ENCODE measurements at places on chromosomes 2 and 18.

DNA sequence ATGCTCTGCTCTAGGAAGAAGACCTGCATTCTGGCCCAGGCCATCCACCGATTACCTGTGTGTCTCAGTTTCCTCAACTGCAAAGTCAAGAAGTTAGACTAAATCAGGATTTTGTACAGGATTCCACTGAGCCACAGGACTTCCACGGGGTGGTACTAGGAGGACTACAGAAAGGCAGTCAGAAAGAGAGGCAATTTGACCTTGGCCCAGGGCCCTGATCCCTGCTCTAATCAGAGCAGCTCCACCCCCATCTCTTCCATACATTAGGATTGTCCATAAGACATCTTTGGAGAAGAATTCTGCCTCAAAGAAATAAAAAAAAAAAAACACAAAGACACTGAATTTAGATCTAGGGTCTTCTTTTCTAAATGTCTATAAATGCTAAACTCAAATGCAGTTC lies 52.8 kb upstream of the TSPYL6 start:
- H3K4me1 ChIP-seq, result no peaks in the 10 kb centered on the region
- H3K36me3 ChIP-seq, result no peaks in the 10 kb centered on the region
- H3K27me3 ChIP-seq, result no peaks in the 10 kb centered on the region
- no peak overlapping the region for H3K4me3 ChIP-seq
- DNase-seq, result no peak

GRCh38 chr2:223971-224760 lies 39.7 kb downstream of the SH3YL1 start:
- no peaks in the 10 kb centered on the region for H3K4me1 ChIP-seq
- no peak overlapping the region for H3K4me3 ChIP-seq
- H3K27ac ChIP-seq, result no peak overlapping the region
- peaks cover 16% of the 10 kb centered on the region for H3K36me3 ChIP-seq
- no peaks in the 10 kb centered on the region for H3K27me3 ChIP-seq
- DNase-seq, result no peak

DNA sequence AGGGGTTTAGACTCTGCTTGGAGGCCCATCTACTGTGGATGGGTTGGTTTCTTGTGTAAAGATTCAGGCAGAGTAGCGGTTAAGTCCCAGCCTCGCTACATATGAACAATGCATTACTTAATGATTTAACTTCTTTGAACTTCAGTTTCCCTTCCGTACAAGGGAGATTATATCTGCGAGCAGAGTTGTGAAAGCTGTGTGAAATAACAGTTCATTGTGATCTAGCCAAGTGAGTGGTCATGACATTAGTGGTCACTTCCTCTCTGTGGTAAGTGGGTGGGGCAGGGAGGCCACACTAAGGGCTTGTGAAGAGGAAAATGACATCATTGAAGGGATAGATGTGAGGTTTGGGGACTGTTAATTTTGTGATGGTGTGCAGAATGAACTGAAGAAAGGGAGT lies 14.1 kb upstream of the MEX3C start:
- no peak for DNase-seq
- no peak overlapping the region for H3K27ac ChIP-seq
- H3K4me3 ChIP-seq, result no peak overlapping the region
- H3K27me3 ChIP-seq, result no peaks in the 10 kb centered on the region

GRCh38 chr2:121360566-121361300 lies 75.7 kb upstream of the TFCP2L1 start:
- H3K27me3 ChIP-seq, result no peaks in the 10 kb centered on the region
- no peak for DNase-seq
- H3K4me1 ChIP-seq, result no peaks in the 10 kb centered on the region
- H3K36me3 ChIP-seq, result peaks cover 80% of the 10 kb centered on the region
- H3K4me3 ChIP-seq, result no peak overlapping the region
- no peak overlapping the region for H3K27ac ChIP-seq

Data from CD4-positive, alpha-beta T cell (primary cell).